NCI-H1930 (cell line): ENCODE measurements at places on chromosomes 3 and 15.

DNA sequence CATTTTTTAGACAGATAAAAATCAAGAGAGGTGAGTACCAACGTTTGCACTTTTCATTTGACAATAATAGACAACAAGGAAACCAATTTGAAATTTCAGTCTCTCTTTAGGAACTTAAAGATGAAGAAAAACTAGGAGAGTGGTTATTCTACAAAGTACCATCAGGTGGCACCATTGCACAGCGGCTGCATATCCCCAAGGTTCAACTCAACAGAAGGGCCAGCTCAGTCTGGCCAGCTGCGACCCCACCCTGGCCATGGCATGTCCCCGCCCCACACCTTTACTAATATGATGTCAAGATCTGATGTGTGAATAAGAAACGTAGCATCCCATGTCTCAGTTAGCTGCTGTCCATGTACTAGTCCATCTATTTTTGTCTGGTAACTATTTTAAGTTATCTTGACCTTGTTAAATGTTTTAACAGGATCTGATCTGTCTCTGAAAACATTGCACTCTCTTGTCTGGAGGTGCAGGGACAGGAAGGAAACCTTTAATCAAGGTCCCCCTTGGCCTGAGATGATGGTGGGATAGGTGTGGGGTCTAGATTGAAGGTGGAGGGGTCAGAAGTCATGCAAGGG, 35.5 kb upstream of the CGNL1 start:
- peak; percentile 32 for DNase-seq

GRCh38 chr3:57165641-57166040, 488 bp upstream of the IL17RD start:
- no peak for DNase-seq

GRCh38 chr3:134464689-134465365, 21.0 kb downstream of the ANAPC13 start:
- DNase-seq = no peak

DNA sequence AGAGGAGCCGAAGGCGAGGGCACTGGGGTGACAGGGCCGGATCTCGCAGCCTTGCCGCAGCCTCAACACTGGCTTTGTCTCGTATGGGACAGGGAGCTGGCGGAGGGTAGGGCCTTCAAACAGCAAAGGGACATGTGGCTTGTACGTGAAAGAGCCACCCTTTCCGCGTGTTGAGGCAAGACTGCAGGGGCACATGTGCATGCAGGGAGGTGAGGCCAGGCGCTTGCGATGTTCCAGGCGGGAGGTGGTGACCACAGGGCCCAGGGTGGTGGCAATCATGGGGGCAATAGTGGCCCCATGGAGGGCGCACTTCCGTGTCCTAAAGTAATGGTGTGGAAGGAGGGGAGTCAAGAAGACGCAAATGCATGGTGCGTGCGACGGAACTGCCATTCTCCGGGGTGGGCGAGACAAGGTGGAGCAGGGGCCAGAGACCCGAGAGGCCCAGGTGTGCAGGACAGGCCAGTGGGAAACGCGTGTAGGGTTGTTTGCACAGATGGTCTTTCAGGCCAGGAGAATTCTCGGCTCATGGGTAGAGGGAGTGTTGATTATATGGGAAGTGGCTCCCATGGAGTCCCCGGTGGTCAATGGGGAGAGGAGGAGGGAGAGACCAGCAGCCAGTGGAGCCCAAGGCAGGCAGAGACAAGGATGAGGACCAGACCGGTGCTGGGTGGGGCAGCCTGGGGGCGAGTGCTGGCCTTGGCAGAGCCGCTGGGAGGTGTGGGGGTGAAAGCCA, 45.8 kb upstream of the PCSK6 start:
- no peak for DNase-seq

DNA sequence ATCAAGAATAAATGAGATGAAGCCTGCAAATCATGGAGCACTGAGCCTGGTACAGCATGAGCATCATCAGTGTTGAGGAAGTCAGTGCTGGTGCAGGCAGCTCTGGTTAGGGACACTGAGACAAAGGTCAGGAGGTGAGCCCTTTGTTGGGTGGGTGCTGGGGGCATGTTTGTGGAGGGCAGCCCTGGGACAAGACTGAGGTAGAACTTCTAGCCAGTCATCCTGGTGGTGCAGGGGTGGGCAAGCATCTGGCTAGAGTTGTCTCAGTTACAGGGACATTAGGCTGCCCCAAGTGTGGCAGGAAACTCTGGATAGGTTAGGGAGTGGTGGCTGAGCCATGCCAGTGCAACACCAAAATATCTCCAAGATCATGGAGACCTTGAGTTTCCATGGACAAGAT, 27.3 kb downstream of the WNT5A start:
- DNase-seq = no peak

DNA sequence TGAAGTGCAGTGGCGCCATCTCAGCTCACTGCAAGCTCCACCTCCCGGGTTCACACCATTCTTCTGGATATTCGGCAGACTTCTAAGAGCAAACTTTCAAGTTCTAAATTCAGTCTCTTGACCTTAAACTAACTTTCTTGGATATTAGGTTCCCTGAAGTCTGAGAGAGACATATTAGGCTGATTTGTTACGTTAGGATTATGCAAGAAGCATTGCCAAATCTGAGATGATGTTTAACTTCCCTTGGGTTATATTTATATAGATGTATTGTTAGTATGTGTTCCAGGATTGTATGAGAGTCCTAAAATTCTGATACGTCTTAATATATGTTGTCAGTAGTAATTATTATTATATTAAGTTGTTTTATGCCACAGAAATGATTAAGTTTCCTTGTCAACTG, 80.1 kb downstream of the SLC6A1 start:
- DNase-seq = no peak

GRCh38 chr15:57592426-57592825, 722 bp downstream of the MYZAP start:
- DNase-seq = no peak

DNA sequence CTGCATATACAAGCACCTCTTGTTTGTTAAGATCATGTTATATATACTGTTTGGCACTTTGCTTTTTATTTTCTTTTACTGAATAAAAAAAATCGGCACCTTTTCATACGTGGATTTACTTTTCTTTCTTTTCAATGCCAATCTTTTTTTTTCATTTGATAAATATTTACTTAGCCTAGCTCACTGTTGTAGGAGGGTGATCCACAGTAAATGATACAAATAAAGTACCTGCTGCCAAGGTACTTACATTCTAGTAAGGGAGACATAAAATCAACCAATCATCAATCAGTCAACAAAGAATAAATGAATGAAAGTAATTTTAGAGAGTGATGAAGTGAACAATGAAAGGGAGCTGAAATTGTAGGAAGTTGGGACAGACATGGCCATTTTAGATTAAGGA, 18.3 kb downstream of the GNB5 start:
- DNase-seq = no peak

- DNase-seq = no peak
Measured at GRCh38 chr3:33886015-33886414, 87.6 kb downstream of the PDCD6IP start.
